Cardiac fibroblast (primary cell): ENCODE measurements at places on chromosomes 3 and 15.
A peak's percentile ranks its signal among the peaks of the same experiment; 100 is the strongest.

DNA sequence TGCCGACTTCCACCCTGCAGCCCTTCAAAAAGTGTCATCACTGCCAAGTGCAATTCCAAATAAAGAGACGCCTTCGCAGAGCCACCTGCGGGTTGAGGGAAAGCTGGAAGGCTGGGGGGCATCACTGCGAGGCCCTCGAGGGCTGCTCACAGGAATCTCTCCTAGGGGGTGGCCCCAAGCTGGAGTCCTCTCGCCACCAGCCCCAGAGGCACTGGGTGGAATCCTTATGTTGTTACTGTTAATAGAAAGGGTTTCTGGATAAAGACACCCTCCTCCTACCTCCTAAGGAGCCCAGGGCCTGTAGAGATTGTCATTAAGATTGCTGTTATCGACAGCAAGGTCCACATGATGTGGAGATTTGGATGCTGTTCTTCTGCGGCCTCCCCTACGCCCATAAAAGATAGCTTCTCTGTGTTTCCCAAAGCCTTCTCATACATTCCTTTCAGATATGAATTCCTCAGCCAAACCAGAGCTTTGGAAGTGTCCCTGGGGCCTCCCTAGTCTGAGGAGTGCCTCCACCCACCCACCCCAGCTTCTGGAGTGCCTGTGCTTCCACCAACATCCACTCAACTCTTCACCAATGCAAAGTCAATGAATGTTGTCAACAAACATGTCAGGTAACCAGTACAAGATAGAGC, 512.7 kb downstream of the SHQ1 start:
- DNase-seq: peak; percentile 54

GRCh38 chr3:156840826-156841689, 14.9 kb downstream of the LEKR1 start:
- no peak for DNase-seq

DNA sequence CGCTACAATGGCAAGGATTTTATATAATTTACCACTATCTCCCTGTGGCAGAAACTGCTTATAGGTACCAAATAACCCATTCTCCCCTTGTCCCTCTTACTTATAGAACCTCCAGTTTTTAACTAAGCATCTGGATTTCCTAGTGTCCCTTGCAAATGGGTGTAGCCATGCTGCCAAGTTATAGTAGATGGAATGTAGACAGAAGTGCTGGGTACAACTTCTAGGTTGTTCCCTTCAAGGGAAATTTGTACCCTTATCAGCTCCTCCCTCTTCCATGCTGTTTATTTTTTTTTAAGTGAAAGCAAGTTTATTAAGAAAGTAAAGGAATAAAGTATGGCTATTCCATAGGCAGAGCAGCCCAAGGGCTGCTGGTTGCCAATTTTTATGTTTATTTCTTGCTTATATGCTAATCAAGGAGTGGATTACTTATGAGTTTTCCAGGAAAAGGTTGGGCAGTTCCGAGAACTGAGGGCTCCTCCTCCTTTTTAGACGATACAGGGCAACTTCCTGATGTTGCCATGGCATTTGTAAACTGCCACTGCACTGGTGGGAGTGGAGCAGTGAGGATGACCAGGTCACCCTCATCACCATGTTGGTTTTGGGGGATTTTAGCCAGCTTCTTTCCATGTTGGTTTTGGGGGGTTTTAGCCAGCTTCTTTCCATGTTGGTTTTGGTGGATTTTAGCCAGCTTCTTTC, 40.1 kb upstream of the TM4SF19 start:
- DNase-seq: no peak

GRCh38 chr15:66587749-66588148, 22.0 kb upstream of the LCTL start:
- DNase-seq: no peak

GRCh38 chr3:27423463-27423862, 54.3 kb upstream of the NEK10 start:
- peak; percentile 41 for DNase-seq

DNA sequence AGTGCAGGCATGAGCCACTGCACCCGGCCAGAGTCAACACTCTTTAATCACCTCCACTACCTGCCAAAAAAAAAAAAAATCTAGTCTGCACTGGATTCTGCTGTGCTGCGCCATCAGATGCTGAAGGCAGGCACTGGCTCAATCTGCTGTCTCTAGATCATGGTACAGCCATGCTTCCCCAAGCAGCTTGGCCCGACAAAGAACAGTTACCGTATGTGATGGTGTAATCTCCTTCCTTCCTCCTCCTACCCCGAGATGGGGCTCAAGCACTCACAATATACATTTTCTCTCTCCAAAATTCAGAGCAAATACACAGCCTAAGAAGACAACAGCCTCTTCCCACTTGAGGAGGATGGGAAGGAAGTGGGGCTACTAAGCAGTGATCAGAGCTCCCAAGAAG, 45.1 kb downstream of the DAPK2 start:
- no peak for DNase-seq

DNA sequence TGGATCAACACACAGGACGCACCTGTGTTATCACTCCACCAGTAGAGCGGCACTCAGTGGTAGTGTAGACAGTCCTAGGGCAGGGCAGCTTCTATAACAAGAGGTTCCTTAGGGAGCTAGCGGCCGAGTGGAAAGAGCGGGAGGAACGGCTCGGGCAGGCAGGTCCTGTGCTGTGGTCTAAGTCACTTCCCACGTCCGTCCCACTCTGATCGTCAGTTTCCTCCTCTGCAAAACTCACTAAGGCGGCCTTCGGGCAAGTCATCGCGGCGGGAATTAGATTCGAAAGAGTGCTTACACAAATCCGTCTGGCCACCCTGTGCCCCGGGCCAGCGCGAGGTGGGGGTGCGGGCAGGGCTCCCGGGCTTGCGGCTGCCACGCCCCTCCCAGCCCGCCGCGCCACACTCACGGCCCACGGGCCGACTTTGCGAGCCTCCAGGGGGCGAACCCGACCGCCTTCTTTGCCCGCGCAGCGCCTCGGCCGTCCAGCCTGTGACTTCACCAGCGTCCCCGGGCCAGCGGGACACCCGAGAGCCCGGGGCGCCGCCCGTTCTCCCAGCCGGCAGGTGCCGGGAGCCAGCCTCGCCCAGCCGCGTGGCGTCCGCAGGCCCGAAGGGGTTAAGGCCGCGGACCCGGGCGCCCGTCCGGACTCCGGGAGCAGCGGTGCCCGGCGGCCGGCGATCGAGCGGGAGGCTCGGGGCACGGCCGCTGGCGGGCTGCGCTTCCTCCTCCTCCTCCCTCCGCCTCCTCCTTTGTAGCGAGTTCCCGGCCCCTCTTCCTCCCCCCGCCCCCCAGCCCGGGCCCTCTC, 416 bp upstream of the CORO2B start:
- DNase-seq: peak; percentile 77
